CD4-positive, alpha-beta T cell treated with Interleukin-6 for 4 hours (primary cell): ENCODE measurements at places on chromosomes 16 and 17.

GRCh38 chr16:89842471-89843408 lies 14.5 kb downstream of the SPIRE2 start:
- DNase-seq: no peak

GRCh38 chr17:304461-304860 lies 48.1 kb downstream of the RPH3AL start:
- DNase-seq: no peak

DNA sequence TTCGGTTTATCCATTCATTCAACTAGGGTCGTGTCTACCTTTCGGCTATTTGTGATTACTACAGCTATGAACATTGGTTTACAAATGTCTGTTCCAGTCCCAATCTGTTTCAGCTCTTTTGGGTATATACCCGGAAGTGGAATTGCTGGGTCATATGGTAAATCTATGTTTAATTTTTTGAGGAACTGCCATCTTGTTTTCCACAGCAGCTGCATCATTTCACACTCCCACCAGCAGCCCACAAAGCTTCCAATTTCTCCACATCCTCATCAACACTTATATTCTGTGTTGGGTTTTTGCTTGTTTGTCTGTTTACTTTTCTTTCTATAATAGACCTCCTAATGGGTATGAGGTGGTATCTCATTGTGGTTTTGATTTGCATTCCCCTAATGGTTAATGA lies 48.7 kb upstream of the GINS3 start:
- DNase-seq: no peak

GRCh38 chr17:8900207-8900606 lies 32.7 kb upstream of the PIK3R6 start:
- DNase-seq: no peak

DNA sequence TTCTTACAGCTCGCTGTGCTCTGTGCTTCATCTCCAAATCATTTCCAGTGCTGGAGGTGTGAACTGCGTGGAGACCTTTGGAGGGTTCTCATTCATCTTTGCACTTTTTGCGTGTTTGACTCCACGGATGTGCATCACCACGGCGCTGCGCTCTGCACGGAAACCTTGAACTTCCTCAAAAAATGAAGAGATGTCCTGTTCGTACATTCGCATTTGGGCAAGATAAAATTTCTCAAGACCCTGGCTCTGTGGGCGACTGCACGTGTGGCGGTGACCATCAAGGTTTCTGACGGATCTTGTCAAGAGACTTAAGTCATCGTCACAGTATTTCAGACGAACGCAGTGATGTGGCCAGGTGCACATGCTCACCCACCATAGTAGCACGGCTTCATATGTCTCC lies 10.3 kb upstream of the PVALEF start:
- no peak for DNase-seq

DNA sequence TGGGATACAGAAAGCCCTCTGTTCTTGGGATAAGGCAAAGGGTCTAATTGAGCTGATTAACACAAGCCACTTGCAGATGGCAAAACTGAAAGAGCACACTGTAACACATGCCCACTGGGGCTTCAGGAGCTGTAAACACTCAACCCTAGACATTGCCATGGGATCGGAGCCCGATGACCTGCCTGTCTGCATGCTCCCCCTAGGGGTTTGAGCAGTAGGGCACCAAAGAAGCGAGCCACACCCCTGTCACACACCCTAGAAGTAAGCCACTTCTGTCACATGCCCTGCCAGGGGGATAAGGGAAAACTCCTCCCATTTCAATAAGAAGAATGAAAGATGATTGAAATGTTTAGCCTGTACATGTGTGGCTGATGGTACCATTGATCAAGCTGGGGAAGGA lies 81.3 kb upstream of the IRX6 start:
- DNase-seq: no peak

DNA sequence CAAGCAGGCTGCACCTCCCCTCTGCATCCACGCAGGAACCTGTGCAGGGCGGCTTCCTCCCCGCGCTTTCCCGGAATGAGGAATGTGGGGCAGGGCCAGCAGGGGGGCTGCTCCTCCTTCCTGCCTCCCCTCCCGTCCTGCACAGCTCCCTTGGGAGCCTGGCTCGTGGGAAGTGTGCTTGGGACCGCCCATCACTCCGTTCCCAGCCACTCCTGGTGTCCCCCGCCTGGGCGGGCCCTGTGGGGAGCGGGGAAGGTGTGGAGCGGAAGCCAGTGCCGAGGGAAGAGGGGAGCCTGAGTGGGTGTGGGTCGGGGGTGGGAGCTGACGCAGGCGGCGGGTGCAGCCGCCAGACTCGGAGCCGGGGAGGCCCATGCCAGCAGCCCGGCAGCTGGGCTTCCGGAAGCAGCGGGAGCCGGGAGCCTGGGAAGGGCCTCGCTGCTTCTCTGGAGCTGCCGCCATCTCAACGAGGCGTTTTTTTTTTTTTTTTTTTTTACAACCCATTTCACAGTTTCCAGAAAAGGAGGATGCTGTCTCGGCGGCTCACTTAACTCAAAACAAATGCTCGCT lies 24.1 kb downstream of the BAHCC1 start:
- no peak for DNase-seq

GRCh38 chr17:50346313-50347116 lies 589 bp downstream of the XYLT2 start:
- peak; percentile 66 for DNase-seq

- DNase-seq: no peak
Observed at GRCh38 chr16:83831456-83831987, 23.7 kb downstream of the HSBP1 start.

GRCh38 chr17:45117334-45117733 lies 15.0 kb downstream of the PLCD3 start:
- no peak for DNase-seq

DNA sequence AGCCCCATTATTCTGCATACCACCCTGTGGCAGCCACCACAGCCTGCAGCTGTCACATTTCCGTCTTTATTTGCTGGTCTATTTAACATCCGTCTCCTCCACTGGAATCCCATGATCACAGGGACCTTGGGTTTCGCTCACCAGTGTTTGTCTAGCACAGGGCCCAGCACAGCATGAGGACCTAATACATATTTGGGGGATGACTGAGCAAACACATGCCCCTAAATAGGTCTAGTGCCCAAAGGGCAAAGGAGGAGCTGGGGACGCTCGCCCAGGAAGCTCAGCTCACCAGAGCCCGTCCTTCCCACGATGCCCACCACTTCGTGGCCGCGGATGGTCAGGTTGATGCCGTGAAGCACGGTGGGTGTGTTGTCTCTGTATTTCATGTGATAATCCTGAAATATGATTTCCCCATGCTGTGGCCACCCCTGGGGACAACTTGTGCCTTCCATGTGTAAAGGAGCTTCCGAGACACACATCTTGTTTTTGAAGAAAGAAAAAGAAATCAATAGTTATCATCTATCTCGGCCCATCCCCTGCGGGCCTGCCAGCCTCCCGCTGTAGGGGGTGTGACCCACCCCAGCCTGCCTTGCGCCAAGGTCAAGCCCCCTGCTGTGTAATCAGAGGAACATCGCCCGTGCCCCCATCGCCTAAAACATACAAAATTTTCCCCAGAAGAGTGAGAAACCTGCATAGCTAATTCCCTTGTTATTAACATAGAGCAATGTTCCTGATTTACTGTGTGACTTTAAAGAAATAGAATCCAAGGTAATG lies 21.0 kb upstream of the ABCC12 start:
- no peak for DNase-seq

- DNase-seq: no peak
Observed at GRCh38 chr16:46747777-46748651, at the start of gene MYLK3. Gene MYLK3 (minus strand): TSS chr16:46748344. CDS start chr16:46748193, 151 bp downstream.

- no peak for DNase-seq
Observed at GRCh38 chr17:78111727-78112517, 16.6 kb downstream of the TMC6 start.

GRCh38 chr17:3916825-3917224 lies 560 bp upstream of the P2RX1 start:
- DNase-seq: no peak

DNA sequence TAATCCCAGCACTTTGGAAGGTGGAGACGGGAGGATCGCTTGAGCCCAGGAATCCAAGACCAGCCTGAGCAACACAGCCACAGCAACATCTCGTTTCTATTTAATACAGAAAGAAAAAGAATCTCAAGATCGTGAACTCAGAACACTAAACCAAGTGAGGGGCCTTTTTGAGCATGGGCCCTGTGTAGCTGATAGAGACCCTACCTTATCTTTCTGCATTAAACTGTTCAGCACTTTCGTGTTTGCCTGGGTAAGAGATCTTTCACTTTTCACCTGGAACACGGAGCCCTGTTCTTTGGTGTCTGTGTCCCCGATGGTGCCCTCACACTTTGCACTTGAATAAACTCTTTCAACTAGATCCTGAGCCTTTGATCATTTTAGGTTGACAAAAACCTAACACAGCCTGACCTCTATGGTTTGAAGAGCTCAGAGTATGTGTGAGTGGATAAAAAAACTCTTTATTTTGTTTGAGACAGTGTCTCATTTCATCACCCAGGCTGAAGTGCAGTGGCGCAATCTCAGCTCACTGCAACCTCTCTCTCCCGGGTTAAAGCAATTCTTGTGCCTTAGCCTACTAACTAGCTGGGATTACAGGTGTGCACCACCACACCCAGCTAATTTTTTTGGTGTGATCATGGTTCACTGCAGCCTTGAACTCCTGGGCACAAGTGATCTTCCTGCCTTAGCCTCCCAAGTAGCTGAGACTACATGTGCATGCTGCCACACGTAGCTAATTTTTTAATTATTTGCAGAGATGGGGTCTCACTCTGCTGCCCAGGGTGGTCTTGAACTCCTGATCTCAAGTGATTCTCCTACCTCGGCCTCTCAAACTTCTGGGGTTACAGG lies 83.8 kb upstream of the GRIN2A start:
- DNase-seq: no peak

DNA sequence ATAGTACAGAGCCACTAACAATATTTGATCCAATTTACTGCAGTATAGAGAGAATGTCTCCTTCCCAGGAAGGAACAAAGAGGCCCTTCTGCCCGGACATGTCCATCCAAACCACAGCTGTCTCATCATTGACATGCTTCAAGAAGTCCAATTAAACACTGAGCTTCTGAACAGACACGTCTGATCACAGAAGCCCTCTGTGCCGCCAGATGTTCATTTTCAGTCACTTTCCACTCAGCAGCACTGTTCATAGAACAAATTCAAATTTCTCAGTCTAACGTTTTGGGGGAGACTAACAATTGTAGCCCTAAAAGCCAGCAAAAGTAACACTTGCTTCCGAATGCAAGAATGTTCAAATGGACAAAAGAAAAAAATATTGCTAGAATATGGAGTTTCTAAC lies 15.3 kb downstream of the ZC3H7A start:
- DNase-seq: no peak

- peak; percentile 20 for DNase-seq
Observed at GRCh38 chr16:11181899-11182279, 74.1 kb downstream of the SOCS1 start.

DNA sequence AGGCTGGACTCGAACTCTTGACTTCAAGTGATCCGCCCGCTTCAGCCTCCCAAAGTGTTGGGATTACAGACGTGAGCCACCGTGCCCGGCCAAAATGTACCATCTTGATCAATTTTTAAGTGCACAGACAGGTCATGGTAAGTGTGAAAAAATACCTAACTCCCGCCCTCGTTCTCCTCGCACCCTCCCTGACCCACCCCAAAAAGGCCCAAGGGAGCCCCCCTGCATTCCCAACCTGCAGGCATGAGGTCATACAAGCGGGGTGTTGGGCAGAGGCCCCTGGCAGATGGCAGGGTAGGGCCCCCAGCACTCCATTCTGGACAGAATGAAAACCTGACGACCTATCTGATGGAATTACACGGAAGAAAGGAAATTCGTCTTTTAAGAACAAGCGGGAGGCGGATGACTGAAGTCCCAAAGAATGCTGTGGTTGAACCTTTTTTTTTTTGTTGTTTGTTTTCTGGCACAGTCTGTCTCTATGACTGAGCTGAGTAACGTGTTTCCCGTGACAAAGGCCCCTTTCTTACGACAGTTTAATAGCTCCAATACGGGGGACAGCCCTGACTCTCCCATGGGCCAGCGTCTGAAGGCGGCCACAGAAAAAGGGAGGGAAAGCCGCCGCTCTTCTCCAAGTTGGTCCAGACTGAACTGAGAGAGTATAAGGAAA lies 376.4 kb downstream of the SLC39A11 start:
- DNase-seq: no peak

GRCh38 chr16:14354561-14355351 lies 275.3 kb downstream of the PARN start:
- DNase-seq: peak; percentile 42

DNA sequence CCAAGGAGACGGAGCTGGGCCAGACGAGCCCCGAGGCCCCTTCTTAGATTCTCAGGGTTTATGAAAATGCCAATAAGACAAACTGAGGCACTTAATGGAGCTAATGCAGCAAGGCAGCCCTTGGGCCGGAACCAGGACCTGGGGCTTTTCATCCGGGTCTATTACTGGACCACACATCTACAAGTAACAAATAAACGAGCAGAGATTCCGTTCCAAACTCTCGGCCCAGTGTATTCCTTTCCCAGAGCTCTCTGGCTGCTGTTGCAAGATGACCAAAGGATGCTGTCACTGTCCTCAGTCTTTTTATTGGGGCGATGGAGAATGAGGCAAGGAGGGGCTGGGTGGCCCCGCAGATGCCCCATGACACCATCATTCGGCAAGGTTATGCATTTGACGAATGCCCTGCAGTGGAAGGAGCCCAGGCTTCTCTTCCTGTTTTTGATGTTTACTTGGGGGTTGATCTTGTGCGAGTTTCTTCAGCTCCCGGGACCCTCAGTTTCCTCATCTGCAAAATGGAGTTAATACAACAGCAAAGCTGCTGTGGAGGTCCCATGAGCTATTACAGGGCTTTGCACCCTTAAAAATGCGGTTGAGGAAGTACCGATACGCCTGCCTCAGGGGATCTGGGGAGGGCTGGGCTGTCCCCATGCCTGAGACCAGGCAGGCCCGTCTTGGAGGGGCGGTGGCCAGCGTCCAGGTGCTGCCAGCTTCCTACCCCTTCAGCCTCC lies 1.1 kb upstream of the NTN1 start:
- DNase-seq: no peak

DNA sequence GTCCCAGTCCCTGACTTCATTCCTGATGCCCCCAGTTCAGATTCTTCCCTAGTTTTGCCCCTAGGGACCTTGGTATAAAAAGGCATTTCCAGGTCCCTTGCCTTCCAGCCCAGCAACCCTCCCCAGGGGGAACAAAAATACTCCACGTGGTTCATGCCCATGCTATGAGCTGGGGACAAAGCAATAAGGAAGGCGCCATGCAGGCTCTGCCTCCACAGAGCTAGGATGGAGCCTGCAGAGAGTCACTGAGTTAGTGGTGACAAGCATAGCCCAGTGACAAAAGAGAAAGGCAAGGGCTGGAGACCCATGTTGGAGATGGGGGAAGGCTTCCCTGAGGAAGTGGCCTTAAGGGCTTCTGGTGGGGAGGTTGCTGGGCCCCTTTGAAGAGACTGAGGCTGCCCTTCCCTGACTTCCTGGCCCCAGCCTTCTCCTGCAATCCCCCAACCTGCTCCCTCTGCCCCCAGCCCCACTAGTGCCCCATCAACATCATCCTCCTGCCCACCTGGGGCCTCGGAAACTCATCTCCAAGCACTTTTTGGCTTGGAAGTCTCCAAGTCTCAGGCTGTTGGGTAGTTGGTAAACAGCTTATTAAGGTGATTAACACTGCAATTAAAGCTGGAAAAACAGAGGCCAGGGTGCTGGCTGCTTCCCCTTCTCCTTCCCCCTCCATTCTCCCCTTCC lies 9.6 kb downstream of the DLX3 start:
- DNase-seq: no peak

- no peak for DNase-seq
Observed at GRCh38 chr17:63437287-63438091, 8.6 kb downstream of the CYB561 start.

- DNase-seq: no peak
Observed at GRCh38 chr16:26816266-26816665, 250.5 kb upstream of the C16orf82 start.

- peak; percentile 92 for DNase-seq
Observed at GRCh38 chr16:70523076-70523742, at the start of gene COG4. Gene COG4 (minus strand): TSS chr16:70523554. CDS start chr16:70523543, 11 bp downstream.
